ENCODE measurements at places on chromosomes 12 and 14.

DNA sequence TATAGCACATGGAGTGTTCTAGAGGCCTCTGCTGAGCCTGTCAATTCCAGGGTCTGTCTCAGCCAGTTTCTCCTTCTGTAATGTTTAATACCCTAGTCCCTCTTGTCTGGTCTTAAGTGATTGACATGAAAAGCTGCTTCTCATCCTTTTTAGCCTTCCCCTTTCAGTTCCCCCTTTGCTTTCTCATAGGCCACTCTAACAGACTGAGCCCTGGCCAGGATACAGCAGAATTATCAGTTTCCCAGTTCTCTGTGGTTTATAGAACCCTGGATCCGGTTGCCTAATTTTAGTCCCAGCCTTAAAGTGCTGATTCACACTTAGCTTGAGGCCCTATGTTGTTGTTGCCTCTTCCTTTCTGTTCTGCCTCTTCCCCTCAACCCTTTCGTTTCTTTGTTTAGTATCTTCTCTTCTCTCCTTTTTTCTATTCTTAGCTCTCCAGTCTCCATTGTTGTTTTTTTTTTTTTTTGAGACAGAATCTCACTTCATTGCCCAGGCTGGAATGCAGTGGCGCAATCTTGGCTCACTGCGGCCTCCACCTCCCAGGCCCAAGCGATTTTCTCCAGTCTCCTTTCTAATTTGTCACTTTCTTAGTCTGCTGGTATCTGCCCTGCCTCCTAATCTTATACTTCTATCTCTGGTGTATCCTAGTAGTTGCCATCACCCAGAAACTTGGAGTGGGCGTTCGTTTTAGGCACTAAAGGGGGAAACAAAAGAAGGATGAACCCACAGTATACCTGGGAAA lies 2.9 kb upstream of the BIN2 start:
- no peak for DNase-seq

DNA sequence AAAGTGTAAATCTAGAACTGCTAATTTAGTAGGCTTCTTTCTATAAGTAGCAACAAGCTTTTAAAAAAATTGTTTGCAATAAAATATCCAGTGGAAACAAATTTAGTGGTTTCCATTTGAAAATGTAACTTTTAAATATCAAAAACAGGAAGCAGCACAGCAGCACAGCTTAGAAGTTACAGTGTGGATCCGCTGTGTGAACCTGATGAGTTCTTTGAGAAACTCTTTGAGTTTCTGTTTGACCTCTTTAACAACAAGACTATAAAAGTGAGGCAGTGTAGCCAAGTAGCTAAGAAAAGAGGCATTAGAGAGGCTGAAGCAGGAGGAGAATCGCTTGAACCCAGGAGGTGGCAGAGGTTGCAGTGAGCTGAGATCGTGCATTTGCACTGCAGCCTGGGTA lies 178.3 kb downstream of the NAV3 start:
- no peak for DNase-seq

- no peak for DNase-seq
These were observed 26.8 kb downstream of the MRPL42 start for GRCh38 chr12:93494096-93494495.

DNA sequence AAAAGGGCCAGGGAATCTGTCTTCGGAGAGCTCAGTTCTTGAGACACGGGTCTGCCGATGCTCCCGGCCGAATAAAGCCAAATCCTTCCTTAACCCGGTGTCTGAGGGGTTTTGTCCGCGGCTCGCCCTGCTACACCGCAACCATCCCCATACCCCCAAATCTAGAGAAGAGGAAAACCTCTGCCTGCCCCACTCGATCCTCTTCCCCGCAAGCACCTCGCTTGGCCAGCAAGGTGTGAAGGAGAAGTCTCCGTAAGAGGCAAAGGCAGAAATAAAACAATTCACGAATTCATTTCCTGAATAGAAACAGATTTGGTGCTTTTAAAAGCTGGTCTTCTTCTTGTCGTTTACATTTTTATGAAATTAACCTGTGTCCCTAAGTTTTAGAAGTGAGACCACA lies 67.3 kb upstream of the GALNT9 start:
- no peak for DNase-seq

DNA sequence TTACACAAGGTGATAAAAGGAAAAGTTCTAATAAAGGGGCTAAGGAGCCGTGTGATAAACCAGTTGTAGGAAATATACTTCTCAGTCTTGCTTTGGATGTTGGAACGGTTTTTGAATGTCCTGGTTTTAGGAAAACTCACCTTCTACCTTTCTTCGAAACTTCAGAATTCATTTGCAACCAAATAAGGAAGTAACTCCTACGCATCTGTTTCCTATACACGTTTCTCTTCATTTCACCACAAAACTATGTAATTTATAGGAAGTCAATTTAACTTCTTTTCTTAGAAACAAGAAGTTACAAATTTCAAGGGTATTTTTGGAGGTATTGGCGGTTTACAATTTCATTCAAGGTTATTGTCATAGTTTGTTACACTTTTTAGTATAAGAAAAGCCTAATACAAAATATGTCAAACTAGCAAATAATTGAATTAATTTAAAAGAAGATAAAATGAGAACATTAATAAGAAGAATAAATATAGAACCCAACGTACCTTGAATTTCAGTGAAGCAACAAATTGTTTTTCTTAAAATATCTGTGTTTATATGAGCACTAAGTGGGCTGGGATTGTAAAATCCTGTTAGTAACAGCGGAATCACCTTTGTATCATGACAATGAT lies 33.2 kb upstream of the CD69 start:
- no peak for DNase-seq

DNA sequence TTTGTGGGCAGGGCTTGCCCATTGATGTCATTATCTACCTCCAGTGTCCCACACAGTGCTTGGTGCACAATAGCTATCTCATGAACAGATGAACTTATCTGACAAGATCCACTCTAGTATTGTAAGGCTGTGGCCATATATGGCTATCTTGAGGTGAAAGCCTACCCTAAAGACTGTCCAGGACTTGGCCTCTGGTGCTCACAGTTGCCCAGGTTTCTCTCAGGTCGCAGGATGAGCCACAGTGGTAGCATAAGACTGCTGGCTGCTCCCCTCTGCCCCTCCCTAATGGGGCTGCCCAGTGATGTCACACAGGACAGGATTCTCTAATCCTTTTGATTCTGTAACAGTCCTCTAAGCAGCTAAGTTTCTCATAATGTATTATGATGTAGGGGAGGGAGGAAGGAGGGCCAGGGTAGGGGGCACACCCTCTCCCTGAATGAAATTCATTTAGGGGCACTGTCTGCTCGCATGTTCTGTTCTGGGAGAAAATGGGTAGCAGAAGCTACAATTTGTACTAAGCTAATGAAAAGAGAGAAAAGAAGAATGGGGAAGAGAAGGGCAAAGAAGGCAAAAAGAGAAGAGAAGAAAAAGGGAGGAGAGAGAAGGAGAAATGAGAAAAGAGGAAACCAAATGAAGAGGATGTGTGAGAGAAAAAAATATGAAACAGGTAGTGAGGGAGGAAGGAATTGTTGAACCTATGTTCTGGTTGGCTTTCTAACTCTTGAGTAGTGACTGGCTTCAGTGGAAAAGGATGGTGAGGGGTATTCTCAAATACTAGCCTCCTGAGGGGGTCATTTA lies 3.4 kb upstream of the PPM1A start:
- no peak for DNase-seq

GRCh38 chr12:28870839-28871440 lies 278.1 kb upstream of the FAR2 start:
- DNase-seq, result no peak

DNA sequence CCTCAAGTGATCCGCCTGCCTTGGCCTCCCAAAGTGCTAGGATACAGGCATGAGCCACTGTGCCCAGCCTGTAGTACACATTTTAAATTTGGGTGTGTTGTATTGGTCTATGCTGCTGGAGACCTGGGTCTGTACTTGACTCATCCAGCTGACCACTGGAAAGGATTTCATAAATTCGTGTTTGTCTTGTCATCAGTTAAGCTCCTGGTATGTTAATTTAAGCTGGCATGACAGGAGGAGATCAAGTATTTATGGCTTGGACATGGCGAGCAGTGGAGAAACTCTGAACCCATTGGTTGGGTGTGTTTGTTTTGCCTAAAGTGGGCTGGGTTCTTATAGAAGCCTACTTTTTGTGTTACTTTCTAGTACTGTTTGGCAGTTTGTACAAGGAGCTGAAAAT lies 24.2 kb downstream of the YY1 start:
- DNase-seq, result no peak

GRCh38 chr14:46686652-46687051 lies 35.1 kb upstream of the RPL10L start:
- DNase-seq, result no peak

DNA sequence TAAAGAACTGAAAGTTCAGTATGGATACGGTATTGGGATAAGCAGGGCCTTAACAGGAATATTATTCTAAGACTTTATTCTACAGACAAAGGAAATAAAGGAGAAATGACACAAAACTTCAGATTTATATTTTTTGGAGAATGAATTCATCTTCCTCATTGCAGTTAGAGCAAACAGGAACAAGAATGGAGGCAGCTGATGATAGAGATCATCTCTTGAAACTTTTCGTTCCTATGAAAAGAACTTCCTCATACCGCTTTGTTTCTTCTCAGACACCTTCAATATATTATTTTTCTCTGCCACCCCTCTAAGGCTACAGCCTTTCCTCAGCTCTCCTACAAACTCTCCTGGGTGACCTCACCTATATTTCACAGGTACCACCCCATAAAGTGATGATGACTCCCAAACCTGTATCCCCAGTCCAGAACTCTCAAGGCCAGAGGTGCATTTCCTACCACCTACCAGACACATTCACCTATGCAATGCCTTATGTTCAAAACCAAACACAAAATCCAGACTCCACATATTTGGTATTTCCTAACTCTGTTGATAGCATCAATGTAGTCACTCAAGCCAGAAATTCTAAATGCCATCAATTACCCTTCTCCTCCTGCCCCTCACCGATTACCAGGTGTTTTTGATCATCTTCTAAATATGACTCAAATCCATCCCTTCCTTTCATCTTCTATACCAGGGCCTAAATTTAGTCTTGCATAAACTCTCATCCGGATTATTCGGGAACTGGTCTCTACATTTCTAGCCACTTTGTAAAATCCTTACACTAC lies 7.4 kb downstream of the MAP4K5 start:
- no peak for DNase-seq

DNA sequence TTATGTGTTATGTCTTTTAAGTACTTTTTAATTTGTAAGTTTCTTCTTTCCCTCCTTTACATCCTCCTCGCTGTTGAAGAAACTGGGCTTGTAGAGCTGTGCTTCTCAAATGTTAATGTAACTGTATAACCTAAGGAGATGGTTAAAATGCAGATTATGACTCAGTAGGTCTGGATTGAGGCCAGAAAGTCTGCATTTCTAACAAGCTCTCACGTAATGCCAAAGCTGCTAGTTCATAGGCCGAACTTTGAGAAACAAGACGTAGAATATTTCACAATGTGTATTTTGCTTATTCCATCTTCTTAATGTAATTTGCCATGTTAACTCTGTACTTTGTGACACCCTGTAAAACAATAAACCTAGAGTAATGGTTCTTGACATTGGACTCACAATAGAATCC lies 193.3 kb upstream of the SYT1 start:
- DNase-seq, result no peak

- DNase-seq, result no peak
These were observed 6.1 kb downstream of the ASB8 start for GRCh38 chr12:48151103-48151771.

- no peak for DNase-seq
These were observed 33.7 kb upstream of the TEAD4 start for GRCh38 chr12:2925322-2925995.

DNA sequence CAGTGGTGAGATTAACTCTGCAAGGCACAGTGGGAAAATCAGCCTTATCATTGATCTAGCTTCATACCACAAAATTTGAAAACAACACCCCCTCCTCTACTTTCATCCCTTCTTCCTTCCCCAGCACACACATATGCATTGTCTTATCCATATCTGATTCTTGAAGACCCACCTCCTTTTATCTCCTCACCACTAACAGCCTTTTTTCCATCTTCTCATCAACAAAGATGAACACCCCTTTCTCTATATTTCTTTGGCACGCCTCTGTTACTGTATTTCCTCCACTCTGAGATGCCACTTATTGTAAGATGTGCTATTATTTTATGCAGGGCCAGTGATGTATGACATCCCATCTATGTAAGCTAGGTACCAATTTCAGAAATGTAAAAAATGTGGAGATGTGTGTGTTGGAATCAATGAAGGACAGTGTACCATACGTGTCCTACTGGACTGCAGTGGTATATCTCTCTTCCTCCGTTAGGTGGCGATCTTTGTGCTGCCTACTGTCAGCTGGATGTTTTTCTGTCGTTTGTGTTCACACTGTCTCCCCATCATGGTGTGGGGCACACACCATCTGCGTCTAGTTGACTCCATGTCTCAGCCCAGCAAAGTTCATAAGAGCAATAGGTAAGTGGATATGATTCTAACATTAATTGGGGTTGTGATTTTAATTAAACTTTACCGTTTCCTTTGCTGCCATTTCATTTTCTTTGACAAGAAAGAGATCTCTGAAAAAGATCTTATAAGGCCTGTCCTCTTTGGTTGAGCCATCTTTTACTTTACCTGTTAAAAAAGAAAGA lies 24.0 kb downstream of the CCDC38 start:
- DNase-seq, result no peak

GRCh38 chr12:115485967-115486366 lies 791.5 kb downstream of the MED13L start:
- no peak for DNase-seq

DNA sequence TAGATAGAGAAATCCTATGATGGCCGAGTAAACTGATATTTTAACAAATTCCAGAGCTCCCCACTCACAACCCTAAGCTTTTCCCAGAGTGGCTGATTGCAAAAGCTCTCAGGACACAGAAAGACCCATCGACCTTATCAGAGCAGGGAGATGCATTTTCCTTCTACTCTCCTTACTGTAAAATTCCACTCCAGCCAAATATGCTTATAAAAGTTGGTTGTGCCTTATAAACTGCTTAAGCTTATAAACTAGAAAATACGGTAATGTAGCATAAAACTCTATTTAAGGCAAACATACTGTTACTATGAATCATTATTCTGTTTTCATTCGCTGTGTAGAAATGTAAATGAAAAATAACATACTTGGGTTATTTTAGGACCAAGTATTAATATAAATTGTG lies 41.6 kb upstream of the TRHDE start:
- no peak for DNase-seq

- DNase-seq, result no peak
These were observed 528.4 kb upstream of the LMO3 start for GRCh38 chr12:17134315-17134714.

DNA sequence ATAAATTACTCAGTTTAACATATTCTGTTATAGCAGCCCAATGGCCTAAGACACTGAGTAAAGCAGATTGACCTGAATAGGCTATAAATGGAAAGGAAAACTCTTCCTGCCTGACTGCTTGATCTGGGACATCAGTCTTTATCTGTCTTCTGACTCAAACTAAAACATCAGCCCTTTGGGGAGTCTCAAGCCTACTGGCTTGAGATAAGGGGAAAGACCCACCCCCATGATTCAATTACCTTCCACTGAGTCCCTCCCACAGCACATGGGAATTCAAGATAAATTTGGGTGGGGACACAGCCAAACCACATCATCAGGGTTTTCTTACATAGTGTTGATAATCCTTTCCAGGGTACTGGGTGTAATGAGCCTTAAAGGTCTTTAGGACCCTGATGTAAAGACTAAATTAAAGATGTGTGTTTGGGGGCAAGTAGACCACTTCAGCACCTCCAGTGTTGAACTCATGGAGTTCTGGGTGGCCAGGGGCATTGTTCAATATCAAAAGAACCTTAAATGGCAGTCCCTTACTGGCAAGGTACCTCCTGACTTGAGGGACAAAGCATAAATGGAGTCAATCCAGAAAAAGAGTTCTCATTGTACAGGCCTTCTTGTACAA lies 67.8 kb downstream of the TSHR start:
- no peak for DNase-seq

- no peak for DNase-seq
These were observed 51.3 kb upstream of the AMIGO2 start for GRCh38 chr12:47131011-47131410.

- DNase-seq, result no peak
These were observed 81.6 kb downstream of the ADGRD1 start for GRCh38 chr12:131035245-131035681.
